Diencephalon (tissue), 1 donor: ENCODE measurements at places on chromosomes 2 and 18. TPM values are rescaled to one million over a fixed set of nuclear protein-coding genes. Genes with fewer than 3 reads are reported as not detected.

The METAP1D gene
- total RNA-seq, result 8.8 TPM

The TOGARAM2 gene
- total RNA-seq, result 2.3 TPM

The FASTKD1 gene
- total RNA-seq, result 63.9 TPM

The PROKR1 gene
- 1.8 TPM for total RNA-seq

The HAAO gene
- total RNA-seq, result 1.4 TPM

The TNFAIP6 gene
- 1.2 TPM for total RNA-seq

The MRPL44 gene
- 66.0 TPM for total RNA-seq

The TFPI gene
- total RNA-seq, result 85.3 TPM

The BOLL gene
- total RNA-seq, result 1.4 TPM

The FSHR gene
- total RNA-seq, result 0.46 TPM

The ASXL2 gene
- 7.2 TPM for total RNA-seq

The IHH gene
- total RNA-seq, result 0.69 TPM

The SERPINB3 gene
- not detected for total RNA-seq

The SLC11A1 gene
- total RNA-seq, result 3.5 TPM

The IL36RN gene
- not detected for total RNA-seq

The CAVIN2 gene
- total RNA-seq, result 5.3 TPM

The CDH2 gene
- 216 TPM for total RNA-seq

The AGAP1 gene
- total RNA-seq, result 63.7 TPM
